ENCODE measurements at places on chromosomes 5 and 9.

GRCh38 chr9:85224729-85225128 is 517.0 kb downstream of the AGTPBP1 start:
- DNase-seq: no peak

DNA sequence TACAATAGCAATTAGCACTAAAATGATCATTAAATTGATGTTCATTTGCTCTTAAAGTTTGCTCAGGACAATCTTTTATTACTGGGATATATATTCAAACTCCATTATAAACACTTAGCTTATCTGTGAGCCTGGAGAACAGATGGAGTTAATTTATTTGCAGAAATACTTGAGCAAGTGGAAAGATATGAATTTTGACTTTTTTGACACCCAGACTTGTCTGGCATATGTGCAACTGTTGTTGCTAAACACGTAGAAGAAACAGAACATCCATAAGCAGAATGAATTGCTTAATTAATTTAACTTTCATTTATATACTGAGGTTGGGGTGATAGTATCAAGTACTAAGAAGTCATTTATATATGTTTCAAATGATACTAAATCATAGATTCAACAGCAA is 820.7 kb upstream of the TYRP1 start:
- no peak for DNase-seq

DNA sequence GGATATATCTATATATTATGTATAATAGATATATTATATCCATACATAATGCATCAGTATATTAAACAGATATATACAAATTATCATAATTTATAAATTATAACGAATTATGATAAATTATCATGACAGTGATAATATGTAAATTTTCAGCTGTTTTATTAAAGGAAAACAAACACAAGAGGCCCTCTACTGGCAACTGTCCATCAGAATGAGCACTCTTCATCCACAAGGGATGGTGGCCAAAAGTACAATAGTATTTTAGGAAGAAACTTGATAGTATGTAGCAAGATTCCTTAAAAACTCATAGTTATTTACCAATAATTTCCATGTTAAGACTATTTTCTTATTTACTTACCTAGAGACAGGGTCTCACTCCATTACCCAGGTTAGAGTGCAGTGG is 113.3 kb upstream of the LPAR1 start:
- no peak for DNase-seq

GRCh38 chr5:55711507-55712022 is 559 bp downstream of the SLC38A9 start:
- DNase-seq: no peak

GRCh38 chr5:80399526-80400239 is 8.2 kb upstream of the ZFYVE16 start:
- no peak for DNase-seq

DNA sequence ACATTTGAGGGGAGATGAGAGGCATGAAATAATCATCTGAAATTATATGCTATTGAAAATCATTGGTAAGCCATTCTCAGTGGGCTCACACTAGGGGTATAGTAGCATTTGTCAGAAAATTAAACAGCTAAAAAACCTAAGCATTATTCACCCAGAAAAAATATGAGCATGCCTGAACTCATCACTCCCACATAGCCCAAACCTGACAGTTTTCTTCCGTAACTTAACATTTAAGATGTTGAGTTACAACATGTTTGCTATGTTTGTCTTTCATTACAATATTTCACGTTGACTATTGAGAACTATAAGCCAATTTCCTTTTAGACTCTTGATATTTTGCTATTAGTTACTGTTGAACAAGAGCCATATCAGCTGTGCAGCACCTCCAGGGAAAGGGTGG is 23.5 kb upstream of the GHR start:
- no peak for DNase-seq

GRCh38 chr5:94102849-94103248 is 361.4 kb upstream of the POU5F2 start:
- DNase-seq: no peak

DNA sequence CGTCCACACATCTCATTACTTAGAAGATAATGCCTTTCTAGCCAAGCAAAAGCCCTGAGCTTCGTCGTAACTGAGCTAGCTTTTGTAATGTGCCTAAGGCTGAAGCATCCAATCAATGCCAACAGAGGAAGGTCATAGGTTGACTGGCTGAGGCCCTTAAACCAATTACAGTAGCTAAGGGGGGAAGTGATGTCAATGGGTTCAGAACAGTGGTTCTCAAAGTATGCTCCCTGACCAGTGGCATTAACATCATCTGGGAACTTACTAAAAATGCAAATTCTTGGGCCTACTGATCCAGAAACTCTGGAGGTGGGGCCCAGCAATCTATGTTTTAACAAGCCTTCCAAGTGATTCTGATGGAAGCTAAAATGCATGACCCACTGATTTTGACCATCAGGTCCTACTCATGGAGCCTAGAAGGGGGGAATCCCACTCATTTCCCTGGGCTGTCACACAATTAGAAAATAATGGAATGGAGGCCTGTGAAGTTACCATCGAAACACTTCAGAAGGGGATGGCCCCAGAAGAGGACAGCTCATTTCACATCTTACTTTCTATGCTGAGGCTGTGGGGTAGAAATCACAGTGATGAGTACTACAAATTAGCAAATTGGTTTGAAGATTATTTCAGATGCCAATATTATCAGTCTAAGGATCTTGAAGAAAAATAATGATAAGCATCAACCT is 4.8 kb upstream of the VLDLR start:
- no peak for DNase-seq

DNA sequence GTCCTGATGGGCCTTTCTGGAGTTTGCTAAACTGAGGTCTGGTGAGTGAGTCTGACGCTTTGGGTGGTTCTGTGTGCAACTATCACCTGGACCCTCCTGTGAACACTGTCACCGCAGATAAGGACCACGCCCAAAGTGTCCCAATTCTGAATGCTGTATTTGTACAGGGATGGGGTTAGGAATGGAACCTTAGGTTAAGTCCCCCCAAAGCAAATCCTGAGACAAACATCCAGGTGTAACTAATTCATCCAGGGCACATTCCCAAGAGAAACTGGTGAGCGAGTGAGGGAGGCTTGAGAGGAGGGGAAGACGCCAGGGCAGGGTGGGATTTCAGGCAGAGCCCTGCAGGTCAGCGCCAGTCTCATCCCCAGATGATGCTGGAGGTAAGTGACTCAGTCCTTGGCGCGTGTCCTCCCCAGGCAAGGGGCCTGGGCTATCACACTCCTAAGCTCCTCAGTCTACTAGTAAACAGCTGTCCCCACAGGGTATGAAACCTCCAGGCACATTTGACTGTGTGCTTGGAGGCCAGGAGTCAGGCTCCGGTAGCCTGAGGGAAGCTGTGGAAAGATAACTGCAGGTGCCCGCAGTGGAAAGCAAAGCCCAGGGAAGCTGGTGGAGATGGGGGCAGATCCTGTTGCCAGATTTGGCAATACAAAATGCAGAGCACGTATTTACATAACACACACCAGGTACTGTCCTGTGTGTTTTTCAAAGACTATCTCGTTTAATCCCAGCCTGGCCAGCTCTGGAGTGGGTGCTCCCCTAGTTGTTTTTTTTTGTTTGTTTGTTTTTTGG is 66.7 kb downstream of the IL6ST start:
- no peak for DNase-seq

DNA sequence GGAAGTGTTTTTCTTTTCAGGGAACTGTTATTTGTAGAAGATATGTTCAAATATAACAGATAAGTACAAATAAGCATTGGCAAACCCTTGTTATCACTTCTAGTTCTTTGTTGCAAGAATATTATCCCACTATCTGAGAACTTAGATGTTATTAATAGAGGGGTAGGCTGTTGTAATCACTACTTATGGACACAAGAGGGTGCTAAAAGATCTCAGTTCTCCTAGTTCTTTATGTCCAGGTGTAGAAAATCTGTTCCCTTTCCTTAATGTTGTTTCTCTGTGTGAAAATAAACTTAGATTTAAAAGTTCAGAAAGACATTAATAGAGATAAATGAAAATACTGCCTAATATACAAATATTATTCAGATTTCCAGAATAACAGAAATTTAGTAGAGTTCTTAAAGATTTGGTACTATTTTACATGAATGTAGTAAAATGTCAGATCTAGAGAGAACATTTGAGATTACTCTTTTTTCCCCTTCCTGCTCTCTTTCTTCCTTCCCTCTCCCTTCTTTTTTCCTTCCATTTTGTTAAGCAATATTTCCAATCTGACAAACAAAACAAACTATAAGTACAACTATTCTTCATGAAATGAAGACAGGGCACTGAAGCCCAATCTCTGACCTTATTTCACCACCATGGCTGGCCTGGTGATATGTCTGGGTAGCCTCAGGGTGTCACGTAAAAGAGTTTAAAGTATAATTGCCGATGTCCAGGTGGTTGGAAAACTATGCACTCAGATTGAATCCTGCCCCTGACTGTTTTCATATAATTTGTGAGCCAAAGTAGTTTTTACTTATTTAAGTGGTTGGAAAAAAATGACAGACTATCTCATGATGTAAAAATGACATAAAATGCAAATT is 43.6 kb upstream of the C5orf46 start:
- no peak for DNase-seq

DNA sequence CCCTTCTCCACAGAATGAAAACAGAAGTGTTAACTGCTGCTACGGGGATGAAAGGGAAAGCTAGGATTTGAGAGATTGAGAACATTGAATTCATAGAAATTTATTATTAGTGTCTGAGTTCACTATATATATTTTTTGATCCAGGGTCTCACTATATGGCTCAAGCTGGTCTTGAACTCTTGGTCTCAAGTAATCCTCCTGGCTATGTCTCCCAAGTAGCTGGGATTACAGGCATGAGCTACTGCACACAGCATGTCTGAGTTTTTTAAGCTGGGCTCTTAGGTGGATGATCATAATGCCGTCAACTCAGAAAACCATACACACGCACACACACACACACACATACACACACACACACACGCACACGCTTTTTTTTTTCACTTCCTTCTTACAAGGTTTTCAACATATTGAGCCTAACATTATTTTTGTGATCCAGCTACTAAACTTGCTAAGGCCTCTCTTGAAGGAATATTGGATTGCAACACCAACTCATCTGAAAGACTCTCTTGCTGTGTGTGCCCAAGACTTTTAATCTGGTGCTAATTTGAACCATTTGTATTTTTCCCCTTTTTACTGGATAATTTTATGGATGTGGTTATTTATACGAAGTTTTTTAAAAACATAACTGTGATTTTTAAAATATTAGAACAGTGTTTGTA is 1045.4 kb downstream of the DTWD2 start:
- DNase-seq: no peak

DNA sequence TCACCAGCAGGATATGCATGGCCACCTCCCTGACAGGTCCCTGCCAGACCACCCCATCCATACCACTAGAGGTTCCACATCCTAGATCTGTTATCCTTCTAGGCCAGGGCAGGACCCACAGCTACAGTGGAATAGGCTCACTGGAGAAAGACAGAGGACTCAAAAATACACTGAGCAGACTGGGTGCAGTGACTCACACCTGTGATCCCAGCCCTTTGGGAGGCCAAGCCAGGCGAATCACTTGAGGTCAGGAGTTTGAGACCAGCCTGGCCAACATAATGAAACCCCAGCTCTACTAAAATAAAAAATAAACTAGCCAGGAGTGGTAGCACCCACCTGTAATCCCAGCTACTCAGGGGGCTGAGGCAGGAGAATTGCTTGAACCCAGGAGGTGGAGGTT is 56.5 kb upstream of the TESK1 start:
- no peak for DNase-seq

Data from cortex of kidney (tissue), 1 donor.